ENCODE measurements at places on chromosomes 4 and X.

DNA sequence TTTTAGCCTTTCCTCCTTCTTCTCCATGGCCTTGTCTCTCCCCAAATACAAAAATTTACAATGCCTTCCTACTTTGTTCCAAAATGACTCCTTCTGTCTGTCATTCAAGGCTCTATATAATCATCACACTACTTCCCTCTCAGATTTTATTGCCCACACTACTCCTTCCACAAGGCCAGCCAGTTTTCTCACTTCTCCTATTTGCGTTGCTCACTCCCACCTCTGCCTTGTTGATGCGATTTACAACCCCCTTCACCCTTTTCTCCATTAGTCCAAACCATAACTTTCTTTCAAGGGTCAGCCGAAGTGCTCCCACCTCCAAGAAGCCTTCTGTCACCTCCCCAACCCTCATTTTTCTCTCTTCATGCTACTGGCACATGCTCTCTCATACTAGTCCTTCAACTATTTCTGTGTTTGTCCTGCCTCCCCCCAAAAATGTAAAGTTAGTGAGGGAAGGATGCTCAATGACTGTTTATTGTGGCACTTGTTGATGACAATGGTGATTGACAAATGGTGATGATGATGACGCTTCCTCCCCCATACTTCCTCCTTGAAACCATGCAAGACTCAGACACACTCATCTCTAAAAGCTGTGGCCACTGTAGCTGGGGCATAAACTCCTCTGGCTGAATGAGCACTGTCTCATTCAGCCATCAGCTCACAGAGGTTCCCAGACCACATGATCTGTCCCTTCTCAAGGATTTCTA is 2.7 kb upstream of the XKRX start:
- peak; percentile 22 for ATAC-seq

DNA sequence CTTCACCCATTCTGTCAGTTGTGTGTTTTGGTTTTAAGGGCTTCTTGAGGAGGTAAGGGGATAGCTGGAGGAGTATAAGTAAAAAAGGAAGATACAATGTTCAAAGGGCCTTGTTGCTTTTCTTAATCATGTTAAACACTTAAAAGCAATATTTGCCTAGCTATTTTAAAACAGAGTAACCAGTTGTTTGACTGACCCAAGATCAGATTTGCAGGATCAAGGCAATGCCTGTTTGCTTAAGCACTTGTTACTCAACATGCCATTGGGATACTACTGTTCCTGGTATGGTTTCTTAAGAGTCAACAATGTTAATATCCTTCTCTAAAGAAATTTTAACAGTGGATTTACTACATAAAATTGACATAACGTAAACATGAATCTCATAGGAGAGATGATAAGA is 2.6 kb downstream of the DCLK2 start:
- no peak for ATAC-seq

- ATAC-seq: no peak
These were observed 472.7 kb upstream of the DIAPH2 start for GRCh38 chrX:96211953-96212352.

GRCh38 chr4:37717576-37717975 is 31.4 kb upstream of the RELL1 start:
- ATAC-seq: peak; percentile 28

DNA sequence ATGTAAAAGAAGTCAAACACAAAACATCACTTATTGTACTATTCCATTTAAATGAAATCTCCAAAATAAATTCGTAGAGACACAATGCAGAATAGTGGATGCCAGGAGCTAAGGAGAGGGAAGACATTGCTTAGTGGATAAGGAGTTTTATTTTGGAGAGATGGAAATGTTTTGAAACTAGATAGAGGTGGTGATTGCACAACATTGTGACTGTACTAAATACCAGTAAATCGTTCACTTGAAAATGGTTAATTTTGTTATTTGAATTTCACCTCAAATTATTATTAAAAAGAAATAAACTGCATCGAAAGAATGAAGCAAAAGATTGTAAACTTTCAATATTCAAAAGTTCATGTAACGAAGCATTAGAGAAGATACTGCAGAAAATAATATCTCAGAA is 9.7 kb upstream of the ACSL4 start:
- ATAC-seq: no peak

DNA sequence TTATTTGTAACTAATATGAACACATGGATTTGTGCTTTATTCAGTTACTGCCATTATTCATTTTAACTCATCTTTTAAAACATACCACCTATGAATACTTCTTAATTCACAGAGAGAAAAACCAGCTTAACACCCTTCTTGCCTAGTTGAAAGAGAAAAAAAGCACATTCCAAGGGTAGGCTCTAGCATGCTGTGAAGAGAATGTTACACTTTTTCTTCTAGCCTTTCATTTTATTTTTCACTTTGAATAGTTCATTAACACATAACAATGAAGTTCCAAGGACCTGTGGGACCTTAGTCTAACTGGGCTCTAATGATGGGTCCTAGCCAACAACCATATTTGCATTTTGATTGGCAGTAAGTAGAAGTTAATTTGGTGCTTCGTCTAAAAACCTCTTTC is 279.9 kb upstream of the MAGEB2 start:
- ATAC-seq: no peak

- no peak for ATAC-seq
These were observed 2.1 kb downstream of the MAGEA10 start for GRCh38 chrX:152136312-152136711.

GRCh38 chr4:156888762-156889161 is 82.8 kb downstream of the PDGFC start:
- ATAC-seq: peak; percentile 82

DNA sequence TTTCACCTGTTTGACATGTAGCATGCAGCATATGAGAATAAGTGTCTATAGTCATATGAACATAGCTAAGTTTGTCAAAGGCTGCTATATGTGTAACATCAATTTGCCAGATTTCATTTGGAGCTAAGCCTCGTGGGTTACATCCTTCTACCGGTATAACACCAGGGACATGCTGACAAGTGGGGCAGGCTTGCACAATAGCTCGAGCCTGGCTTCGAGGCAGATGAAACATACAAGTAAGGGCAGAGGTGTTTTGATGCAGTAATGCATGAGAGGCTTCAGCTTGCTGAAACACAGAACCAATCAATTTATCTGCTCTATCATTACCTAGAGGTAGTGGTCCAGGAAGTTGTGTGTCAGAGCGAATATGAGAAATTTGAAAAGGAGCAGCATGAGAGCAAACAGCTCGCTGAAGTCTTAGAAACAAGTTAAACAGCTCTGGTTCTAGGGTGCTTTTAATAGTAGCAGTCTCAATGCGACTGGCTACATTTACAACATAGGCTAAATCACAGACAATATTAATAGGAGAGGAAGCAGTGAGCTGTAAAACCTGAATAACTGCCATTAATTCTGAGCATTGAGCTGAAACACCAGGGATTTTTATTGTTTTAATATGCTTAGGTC is 14.9 kb upstream of the UGDH start:
- ATAC-seq: peak; percentile 39

- no peak for ATAC-seq
These were observed 89.6 kb upstream of the MAD2L1 start for GRCh38 chr4:120156120-120156718.

DNA sequence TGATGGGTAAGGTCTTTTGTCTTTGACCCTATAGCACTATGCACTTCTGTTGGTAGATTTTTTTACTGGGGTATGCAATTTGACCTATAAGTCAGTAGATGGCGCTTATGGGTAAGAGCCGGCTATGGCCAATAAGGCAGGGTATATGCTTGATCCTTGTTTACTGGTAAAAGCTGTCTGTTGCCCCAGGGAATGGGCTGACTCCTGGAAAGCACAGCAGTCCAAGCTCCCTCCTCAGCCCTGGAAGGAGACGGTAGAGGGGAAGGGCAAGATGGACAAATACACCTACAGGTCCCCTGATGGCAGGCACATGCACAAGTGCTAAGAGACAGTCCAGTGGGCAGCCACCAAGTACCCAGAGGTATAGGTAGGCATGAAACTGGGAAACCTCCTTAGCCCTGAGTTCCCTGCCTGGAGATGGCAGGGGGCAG is 63.7 kb downstream of the ADAMTS3 start:
- peak; percentile 71 for ATAC-seq

DNA sequence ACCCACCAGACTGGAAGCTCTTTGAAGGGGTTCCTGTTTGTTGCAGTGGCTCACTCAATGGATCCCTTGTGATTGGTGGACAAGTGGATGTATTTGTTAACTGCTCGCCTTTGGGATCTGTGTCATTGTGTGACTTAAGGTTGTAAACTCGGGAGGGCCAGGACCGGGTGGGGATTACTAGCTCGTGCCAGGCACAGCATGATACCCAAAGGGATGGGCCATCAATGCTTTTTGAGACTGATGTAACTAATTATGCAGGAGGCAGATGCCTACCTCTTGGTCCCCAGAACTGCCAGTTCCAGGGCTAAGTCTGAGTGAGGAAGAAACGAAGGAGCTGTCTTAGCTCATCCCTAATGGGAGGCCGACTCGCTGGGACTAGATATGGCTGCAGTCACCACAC is 27.7 kb downstream of the UTP14A start:
- ATAC-seq: no peak

- no peak for ATAC-seq
These were observed 7.5 kb upstream of the SLC39A8 start for GRCh38 chr4:102352781-102353180.

DNA sequence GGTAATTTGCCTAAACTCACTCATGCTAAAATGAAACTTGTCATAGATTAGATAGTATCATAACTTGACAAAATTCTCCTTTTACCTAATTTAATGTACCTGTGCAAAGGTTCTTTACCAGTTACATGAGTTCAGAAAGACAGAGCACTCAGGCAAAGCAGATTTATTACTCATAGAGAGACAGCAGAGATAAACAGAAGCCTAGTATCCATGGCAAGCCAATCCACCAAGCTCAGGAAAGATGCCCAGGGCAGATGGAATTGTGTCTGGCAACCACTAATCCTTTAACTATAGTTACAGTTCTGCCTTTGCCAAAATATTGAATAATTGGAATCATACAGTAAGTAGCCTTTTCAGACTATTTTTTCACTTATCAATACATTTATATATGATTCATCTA is 826.2 kb downstream of the TECRL start:
- no peak for ATAC-seq

DNA sequence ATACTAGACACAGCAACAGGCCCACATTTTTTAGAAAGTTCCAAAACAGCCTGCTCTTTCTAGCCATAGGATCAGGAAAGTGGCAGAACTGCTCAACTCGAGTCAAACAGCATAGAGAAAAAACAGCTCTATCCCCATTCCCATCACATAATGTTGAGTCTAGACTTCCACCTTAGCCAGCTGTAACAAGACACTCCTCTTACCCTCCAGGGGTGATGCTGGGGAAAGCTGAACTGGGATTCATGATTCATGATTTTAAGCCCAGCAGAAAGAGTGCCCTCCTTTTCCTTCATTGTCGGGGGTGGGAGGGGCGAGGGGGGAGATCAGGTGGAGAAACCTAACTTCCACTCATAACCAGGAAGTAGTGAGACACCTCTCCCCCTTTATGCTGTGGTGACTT is 86.1 kb downstream of the CENPC start:
- no peak for ATAC-seq

DNA sequence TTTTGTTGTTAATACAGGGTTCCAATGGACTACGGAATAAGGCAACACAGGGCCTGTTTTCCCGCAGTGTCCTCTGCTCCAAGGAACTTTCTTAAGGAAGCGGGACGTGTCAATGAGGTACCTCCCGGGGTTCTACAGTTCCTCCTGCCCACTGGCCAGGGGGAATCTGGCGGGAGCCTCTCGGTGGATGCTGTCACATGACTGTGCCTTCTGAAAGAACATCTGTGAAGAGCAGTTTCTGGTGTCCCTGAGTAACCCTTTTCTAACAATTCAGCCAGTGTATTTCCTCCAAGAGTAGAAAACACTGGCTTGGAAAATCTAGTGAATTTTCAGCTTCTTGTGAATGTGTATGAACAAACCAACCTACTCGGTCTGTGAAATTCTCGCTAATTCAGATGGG is 32.7 kb downstream of the MFAP3L start:
- no peak for ATAC-seq

DNA sequence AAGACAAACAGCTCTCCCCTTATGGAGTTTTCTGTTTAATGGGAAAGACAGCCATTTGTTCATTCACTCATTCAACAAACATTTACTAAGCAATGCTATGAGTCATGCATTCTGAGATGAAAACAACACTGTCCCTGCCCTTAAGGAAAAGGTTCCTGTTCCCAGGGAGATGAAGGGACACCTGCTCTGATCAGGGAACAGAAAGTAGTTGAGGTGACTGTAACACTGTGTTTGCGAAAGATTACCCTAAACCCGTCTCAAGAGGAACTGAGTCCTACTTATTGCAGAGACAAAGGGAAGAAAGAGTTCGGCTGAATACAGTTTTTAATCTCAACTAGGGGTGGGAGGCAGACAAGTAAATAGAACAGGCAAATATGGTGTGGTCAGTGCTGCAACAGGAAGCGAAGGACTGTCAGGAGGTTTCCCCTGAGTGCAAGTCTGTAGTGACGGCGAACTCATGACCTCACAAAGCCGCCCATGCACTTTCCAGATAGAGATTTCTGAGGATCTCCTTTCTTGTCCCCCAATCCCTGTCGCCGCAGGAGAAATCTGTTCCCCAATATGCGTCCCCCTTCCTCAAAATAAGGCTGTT is 712 bp downstream of the STX18 start:
- peak; percentile 80 for ATAC-seq

DNA sequence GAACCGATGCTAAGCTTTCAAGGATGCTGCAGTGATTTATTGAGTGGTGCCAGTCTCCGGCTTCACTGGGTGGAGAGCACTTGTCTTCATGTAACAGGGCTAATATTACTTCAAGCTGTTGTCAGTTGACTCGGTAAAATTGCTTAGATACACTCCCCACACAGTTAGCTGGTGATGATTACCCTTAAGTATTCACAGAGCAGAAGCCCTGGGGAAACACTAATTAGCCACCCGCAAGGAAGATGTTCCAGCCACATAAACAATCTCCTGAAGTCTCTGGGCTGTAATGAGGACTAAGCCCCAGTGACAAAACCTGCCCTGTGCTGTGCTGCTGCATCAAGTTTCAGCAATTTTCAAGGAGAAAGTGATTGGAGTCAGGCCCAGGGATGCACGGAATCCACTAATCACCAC is 37.3 kb upstream of the GK2 start:
- no peak for ATAC-seq

DNA sequence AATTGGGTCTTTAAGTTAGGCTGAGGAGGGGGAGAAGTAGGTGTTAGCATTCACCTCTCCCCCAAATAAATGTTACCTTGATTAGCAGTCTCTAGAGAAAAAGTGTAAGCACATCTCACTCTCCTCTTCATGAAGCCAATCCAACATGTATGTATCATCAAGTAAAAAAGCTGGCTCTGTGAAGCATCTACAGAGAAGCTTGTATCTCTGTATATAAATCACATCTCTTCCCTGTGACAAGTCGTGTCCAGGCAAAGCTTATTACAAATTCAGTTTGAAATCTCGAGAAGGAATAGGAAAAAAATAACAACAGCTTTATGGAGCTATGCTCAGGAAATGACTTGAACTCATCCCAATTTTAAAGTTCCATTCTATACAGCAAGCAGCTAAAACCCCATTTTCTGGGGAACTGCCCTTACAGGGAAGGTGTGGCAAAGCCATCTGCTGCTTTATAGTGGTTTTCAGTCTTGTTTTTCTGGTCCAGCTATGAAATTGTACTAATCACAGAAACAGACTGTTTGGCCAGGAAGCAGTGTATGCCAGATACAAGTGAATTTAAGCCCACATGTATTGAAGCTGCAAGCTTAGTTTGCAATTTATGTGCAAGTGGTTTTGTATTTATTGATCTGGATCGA is 313.3 kb upstream of the NOCT start:
- ATAC-seq: no peak
